ENCODE measurements at places on chromosomes 4 and X.
A peak's percentile ranks its signal among the peaks of the same experiment; 100 is the strongest.

DNA sequence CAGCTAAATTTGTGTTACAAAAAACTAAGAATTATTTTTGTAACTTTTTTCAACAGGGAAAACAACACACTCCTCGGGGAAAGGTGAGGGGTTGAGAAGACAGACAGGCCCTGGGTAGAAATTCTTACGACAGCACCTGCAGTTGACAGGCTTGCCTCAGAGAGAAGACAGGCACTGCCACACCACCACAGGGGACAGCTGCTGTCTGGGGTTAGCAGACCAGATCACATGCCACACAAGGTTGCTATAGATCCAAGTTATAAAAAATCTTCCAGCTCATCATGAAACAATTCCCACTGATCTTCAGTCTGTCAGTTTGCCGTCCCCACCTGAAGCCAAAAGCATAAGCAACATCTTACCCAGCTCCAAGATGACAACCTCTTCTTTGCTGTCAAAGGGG lies 143.2 kb upstream of the ZCCHC13 start:
- DNase-seq: no peak

DNA sequence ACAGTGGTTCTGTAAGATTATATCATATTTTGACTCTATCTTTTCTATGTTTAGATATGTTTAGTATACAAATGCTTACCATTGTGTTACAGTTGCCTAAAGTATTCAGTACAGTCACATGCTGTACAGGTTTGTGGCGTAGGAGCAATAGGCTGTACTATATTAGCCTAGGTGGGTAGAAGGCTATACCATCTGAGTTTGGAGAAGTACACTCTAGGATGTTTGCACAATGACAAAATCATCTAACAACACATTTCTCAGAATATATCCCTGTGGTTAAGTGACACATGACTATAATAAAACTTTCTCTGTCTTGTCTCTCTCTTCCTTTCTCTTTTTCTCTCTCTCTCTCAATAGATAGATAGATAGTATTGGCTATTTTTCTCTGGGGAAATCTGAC lies 1053.1 kb downstream of the STIM2 start:
- DNase-seq: no peak

- peak; percentile 39 for DNase-seq
These were observed at the start of gene TBL1X for GRCh38 chrX:9464435-9465371. Gene TBL1X (plus strand): TSS chrX:9465058. CDS start chrX:9653587, 188,529 bp downstream.

DNA sequence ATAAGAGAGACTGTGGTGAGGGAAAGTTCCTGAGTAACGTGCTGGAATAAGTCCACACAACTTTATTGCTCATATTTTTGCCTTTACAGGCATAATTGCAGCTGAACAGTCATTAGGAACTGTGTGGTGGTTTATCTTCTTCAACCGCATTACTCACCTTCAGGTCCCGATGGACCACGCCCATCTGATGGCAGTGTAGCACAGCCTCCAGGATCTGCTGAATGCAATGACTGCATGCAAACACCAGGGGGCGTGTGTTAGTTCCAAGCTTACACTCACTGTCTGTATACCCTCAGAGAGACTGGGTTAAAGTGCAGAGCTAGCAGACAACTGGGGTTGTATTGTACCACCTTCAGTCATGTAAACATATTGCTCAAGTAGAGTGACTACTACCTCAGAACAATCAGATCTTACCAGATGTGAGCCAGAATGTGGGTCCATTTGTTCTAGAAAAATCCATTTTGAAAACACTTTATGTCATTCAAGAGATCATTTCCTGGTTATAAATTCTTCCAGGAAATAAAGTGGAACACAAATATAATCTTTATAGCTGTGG lies 214.0 kb downstream of the CAMK2D start:
- peak; percentile 68 for DNase-seq

- no peak for DNase-seq
These were observed 45.6 kb upstream of the BOD1L1 start for GRCh38 chr4:13673167-13673566.

GRCh38 chr4:85151786-85152185 lies 185.3 kb upstream of the WDFY3 start:
- no peak for DNase-seq

Measured in right lung (tissue), 10 donors.